ENCODE measurements at places on chromosomes 16 and 17. TPM values are rescaled to one million over a fixed set of nuclear protein-coding genes. Genes with fewer than 3 reads are reported as not detected.

DNA sequence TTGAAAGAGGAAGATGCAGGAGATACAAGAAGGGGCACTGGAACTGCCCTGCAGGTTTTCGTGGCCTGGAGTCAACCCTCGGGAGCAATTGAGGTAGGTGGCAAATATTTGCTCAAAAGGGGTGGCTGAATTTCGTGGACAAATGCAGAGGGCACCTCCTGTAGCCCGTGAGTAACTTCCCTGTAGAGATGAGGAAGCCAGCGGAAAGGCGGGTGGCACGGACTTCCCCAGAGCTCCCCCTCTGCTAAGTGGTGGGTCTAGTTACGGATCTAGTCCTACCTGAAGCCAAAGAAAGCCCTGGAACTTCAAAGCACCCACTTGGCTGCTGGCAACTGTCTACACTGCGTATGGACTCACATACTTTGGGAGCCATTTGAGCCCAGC, 1.0 kb upstream of the ATP2C2 start:
- no peak for DNase-seq

GRCh38 chr17:333626-334396, 18.8 kb downstream of the RPH3AL start:
- DNase-seq = no peak

Gene PMFBP1
- 2.0 TPM for polyA plus RNA-seq

GRCh38 chr17:82034371-82035011, 3.0 kb downstream of the DCXR start:
- no peak for DNase-seq

DNA sequence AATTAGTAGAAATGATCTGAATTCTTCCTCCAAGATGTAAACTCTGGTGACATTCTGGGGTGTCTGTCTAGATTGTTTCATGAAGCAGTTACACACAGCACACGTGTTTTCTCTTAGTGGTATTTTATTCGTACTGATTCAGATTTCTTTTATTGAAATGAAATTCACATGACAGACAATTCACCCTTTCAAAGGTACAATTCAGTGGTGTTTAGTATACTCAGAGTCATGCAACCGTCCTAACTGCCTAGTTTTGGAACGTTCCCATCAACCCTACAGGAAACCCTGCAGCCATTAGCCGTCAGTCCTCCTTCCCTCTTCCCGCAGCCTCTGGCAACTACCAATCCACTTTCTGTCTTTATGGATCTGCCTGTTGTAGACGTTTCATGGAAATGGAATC, 8.8 kb downstream of the WFDC1 start:
- DNase-seq = no peak

Gene MIS12
- 28.2 TPM for polyA plus RNA-seq

GRCh38 chr16:86443508-86444147, 66.7 kb upstream of the FOXF1 start:
- no peak for DNase-seq

All from muscle of arm (tissue), 14 donors.